ENCODE measurements at places on chromosomes 4 and X.

GRCh38 chrX:102720237-102721168, at the start of gene GPRASP3:
Gene GPRASP3 (plus strand): TSS chrX:102720743. CDS start chrX:102748996, 28,253 bp downstream.
- DNase-seq = peak; percentile 90

GRCh38 chrX:635428-636090, 5.0 kb downstream of the SHOX start:
- DNase-seq = no peak

- peak; percentile 82 for DNase-seq
Observed at GRCh38 chrX:110412971-110413726, 54.5 kb downstream of the RTL9 start.

- peak; percentile 25 for DNase-seq
Observed at GRCh38 chr4:5142726-5143125, 91.4 kb downstream of the STK32B start.

- DNase-seq = peak; percentile 8
Observed at GRCh38 chr4:73127839-73128453, 58.4 kb upstream of the COX18 start.

DNA sequence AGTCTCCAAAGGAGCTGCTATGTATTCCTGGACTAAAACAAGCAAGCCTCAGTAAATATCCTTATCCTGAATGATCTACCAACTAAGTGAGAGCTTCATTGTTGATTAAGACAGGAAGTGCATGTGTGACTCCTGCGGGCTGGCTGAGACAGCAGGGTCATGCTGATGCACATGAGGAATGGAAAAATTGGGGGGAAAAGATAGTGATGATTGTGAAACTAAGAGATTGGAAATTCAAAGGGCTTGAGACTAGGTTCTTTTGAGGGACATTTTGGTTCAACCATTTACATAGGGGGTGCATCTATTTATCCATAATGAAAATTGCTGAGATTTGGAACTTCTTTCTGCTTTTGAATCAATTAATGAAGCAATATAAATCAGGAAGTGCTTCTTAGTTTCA, 61.1 kb upstream of the C1QTNF7 start:
- no peak for DNase-seq

GRCh38 chr4:107044170-107044569, 8.1 kb upstream of the DKK2 start:
- peak; percentile 4 for DNase-seq

GRCh38 chr4:7254736-7255487, 62.6 kb downstream of the SORCS2 start:
- no peak for DNase-seq

GRCh38 chr4:138897811-138898226, 117.8 kb upstream of the NOCT start:
- DNase-seq = peak; percentile 83

DNA sequence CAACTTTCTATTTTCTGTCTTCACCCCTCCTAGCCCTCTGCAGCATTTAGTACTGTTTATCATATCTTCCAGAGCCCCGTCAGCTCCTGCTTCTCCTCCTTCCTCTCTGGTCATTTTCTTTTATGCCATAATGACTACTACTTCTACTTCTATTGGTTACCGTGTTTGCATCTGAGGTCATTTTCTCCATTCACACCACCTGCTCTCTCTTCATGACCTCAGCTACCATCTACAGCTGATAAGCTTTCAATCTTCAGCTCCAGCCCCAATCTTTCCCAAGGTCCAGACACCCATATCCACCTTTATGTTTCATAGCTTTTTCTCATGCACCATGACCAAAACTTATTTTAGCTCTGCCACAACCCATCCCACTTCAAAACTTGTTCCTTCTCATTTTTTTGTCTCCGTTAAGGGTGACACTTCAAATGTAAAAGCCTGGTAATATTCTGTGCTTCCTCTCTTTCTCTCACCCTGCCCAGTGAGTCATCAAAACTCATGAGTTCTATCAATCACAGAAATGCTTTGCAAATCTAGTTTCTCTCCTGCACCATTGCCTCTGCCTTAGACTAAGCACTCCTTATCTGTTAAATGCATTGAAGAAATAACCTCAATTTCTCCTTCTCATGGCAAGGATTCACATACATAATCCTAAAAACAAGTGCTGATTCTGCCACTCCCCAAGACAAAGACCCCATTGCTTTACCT, 71.3 kb upstream of the IQCM start:
- DNase-seq = no peak

GRCh38 chr4:165517216-165517615, 138.4 kb downstream of the CPE start:
- DNase-seq = no peak

DNA sequence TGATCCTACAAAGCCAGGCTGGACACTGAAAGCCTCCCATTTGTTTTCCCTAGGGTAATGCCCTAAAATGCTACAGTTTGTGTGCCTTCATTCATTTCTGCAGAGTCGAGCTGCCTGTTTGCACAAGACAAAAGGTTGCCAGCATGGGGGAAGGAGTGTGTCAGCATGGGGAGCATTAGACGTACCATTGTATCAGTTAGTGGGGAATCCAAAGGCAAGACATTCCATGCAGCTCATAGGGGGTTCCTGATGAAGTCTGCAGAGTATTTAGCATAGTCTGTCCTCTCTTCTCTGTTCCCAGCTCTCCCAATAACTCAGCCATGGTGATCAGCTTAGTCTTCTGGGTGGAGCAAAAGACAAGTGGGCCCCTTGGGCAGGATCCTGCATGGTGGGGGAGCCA, 276.9 kb upstream of the PCDH7 start:
- DNase-seq = no peak

- DNase-seq = no peak
Observed at GRCh38 chrX:32170481-32170880, 1040.9 kb downstream of the DMD start.

DNA sequence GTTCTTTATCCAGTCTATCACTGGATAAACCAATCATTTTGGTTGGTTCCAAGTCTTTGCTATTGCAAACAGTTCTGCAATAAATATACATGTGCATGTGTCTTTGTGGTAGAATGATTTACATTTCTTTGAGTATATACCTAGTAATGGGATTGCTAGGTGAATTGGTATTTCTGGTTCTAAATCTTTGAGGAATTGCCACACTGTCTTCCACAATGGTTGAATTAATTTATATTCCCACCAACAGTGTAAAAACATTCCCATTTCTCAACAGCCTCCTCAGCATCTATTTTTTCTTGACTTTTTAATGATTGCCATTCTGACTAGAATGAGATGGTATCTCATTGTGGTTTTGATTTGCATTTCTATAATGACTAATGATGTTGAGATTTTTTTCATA, 791.7 kb upstream of the AGA start:
- DNase-seq = no peak

DNA sequence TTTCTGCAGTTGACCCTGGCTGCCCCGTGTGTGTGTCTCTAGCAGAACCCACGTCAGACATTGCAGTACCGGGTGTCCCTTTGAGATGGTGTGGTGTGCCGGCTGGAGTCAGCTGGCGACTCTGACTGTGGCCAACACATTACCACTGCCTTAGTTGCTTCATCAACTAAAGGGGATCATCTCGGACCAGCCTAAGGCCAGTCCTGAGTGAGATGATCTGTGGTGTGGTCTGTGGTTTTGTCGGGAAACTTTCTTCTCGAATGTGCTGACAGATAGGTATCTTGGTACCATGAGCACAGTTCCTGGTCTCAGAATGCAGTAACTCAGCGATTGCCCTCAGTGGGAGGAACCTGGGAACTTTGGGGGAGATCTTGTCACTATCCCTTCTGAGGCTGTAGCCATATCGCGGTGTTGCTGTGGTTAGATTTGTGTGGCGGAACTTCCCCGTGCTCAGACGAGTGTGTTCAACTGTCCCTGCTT, 15.8 kb downstream of the TBC1D14 start:
- no peak for DNase-seq

DNA sequence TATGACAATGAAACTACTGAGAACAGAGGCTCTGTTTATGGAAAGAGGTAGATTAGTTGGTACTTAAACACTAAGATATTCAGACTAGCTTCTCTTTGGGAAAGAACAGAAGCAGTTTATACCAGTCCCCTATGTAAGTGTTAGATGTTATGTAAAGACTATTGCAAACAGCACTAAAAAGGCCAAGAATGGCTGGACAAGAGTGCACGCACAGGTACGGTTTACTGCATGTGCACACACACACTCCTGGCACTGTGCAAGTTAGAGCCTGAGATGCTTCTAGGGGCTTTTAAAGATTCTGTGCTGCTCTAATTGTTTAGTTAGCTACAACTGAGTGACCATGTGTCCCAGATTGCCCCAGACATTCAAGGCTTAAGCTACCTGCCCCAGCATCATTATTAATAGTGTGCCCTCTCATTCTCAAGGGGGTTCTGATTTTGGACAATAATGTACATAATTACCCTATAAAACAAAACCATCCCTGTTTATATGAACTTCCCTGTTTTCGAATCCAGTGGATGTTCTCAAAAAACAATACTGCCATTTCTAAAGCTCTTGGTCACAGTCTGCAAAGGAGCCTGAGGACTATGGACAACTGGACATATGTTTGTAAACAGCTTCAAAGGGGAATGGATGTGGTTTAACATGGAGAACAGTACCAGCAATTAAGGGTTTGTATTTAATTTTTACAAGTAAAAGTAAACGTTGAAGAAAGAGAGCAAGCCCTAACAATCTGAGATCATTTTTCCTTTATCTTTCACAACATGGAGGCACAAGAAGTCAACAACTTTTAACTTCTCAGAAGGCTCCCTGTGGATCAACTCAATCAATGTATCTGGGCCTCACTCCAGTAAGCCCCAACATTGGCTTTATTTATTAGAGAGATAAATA, 2.0 kb downstream of the SETD7 start:
- no peak for DNase-seq

DNA sequence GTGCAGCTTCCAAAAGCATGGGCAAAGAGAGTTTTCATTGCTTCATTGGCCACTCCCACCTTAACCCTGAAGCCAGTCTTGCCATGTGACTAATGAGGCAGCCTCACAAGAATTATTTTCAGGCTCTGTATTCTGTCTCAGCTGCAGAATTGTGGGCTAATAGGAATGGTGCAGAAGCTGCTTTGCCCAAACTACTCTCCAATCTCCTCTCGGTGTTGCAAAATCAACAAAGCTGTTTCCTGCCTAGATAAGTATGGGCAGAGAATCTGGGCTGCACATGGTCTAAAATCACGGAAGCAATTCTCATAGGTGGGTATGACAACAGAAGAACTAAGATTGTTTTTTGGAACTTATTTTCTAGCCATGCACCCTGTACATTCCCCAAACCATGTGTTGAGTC, 31.4 kb downstream of the PPP1R2C start:
- DNase-seq = no peak

Data from NCI-H1417 (cell line).